ENCODE measurements at places on chromosomes 16 and 17. TPM values are rescaled to one million over a fixed set of nuclear protein-coding genes. Genes with fewer than 3 reads are reported as not detected.
A peak's percentile ranks its signal among the peaks of the same experiment; 100 is the strongest.

- DNase-seq, result peak; percentile 66
Measured at GRCh38 chr17:73976676-73977521, 226.6 kb upstream of the RPL38 start.

DNA sequence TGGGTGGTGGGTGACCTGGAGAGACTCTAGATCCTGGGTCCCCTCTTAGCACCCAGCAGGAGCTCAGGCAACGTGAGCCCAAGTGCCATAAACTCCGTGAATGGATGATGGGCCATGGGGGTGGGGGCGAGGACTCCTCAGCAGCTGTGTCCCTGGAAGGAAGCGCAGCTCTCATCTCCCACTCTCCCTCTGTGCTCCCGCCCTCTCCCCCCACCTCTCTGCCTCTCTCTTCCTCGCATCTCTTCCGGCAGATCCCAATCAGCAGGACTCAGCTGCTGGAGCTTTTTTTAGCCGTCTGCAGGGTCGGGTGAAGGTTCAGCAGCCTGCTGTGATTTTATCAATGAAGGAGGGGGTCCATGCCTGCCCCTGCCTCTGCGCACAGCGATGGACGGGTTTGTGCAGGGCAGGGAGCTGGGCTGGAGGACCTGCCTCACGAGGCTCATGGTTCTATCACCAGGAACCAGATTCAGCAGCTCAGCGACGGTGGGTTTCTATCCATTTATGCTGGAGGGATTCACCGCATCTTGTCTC lies 8.3 kb downstream of the CCR7 start:
- DNase-seq, result peak; percentile 82

CDRT4 gene
- total RNA-seq, result 4.5 TPM

DNA sequence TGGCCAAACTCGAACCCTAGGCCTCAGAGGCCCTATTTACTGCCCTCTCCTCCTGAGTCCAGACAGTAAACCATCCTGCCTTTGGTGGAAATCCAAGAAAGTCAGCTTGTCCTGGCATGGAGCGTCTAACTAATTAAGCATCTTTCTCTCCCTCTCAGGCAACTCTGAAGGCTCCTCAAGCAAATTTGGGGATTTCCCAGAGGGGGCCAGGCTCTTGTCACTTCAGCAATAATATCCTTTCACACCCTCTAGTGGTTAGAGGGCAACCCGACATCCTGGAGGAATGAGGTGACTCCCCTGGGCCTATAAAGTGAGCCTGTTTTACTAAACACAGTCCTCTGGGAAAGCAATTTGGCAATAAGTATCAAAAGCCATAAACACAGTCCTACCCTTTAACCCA lies 60.4 kb downstream of the NOG start:
- DNase-seq, result no peak

VEZF1 gene
- total RNA-seq, result 56.1 TPM

RPS6KB1 gene
- 41.0 TPM for total RNA-seq

DNA sequence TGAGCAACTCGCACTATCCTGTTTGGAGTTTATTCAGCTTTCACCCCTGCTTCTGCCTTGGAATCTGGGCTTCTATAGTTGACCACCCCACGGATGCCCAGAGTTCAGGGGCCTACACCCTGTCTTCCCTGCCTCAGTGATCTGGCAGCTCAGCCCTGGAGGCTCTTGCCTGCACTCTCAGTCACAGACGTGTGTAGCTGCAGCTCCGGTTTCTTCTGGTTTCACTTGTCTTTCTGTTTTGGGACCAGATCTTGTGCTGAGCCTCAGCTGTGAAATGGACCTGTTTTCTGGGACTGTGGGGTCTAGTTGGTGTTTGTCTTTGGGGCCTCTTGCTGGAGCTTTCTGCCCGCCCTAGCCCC lies 5.8 kb downstream of the GPT2 start:
- no peak for DNase-seq
